ENCODE measurements at places on chromosomes 5 and 9.

DNA sequence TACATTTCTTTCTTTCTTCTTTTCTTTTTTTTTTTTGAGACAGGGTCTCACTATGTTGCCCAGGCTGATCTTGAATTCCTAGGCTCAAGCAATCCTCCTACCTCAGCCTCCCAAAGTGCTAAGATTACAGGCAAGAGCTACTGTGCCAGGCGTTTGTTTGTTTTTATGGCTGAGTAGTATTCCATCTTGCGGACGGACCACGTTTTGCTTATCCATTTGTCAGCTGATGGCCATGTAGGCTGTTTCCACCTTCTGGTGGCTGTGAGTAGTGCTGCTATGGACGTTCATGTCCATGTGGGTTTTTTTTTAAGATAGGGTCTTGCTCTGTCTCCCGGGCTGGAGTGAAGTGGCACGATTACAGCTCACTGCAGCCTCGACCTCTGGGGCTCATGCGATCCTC lies 2.5 kb downstream of the DOK3 start:
- DNase-seq: no peak

DNA sequence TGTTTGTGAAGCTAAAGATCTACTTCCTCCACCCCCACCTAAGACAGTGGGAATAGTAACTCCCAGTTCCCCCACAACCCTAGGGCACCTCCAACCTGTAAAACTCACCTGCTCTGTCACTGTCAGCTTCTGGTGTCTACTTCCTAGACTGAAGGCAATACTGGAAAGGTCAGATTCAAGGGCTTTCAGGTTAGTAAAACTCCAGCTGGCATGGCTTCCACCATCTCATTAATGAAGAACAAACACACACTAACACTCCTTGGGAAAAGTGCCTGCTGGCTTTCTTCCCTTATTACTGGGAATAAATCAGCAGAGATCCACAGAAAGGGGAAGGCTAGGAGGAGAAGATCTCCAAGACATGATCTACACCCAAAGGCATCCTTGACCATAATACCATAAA lies 109.9 kb downstream of the TMEM174 start:
- no peak for DNase-seq

- no peak for DNase-seq
Observed at GRCh38 chr5:62038024-62038423, 268.0 kb upstream of the KIF2A start.

DNA sequence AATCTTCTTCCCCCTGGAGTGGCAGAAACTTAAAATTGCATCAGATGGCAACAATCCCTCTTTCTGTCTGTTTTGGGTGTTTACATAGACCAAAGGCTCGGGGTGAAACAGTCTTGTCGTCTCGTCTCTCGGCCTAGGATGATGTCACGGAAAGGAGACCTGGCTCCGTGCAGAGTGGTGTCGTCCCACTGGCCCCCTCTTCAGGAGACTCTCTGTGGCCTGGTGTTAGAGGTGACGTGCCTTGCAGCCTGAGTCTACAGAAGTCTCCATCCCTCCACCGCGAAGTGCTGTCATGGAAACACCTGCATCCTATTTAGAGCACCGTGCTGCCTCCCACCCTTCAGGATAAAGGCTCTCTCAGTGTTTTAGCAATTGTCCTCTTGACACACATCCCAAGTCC lies 409.7 kb downstream of the IRX1 start:
- no peak for DNase-seq

DNA sequence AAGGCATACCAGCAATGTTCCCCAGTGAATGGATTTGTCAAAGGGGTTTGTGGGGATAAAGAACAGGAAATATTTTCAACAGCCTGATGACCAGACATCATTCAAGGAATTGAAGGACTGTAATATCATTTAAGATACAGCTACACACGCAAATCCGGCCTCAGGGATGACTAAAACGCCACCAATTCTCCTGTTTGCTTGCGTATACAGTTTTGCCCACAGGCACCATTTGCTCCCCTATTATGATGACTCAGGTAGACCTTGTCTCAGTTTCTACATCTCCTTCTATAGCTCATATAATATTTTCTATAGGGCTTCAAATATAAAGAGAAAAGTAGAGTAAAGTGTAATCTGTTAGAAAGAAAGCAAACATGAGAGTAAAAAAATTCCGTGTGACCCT lies 29.7 kb upstream of the ITGA1 start:
- no peak for DNase-seq

DNA sequence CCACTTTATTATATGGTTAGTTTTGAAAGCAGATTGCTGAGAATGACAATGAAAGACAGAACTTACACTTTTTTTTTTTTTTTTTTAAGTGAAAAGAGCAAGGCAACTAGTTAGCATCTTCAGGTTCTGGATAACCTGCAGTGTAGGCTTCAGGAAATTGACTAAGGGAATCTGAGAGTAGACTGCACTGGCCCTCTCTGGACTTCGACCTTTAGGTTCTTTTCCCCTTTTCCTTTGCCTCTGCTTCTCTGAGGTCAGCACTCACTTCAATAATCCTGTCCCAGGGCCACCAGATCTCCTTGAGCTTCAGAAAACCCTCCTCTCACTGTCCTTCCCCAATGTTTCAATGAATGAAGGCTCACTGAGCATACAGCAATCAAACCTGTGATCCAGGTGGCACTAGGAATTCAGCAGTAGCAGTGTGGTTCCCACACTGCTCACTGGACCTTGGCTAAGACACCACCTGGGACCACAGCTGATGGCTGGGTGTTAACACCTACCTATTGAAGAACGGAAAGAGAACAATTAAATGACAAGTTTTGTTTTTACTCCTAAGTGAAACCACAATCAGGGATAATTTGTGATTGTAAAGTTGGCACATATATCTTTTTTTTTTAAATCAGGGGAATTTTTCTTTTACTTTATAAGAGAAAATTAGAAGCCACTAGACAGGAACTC lies 85.8 kb upstream of the IL6ST start:
- no peak for DNase-seq

- DNase-seq: no peak
Observed at GRCh38 chr9:125759764-125760129, 12.6 kb downstream of the PBX3 start.

DNA sequence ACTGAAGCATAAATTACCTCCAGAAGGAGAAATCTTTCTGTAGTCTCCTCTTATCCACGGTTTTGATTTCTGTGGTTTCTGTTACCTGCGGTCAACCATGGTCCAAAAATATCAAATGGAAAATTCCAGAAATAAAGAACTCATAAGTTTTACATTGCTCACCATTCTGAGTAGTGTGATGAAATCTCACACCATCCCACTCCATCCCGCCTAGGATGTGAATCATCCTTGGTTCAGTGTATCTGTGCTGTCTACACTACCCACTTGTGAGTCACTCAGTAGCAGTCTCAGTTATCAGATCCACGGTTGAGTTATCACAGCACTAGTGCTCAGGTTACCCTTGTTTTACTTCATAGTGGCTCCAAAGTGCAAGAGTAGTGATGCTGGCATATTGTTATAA lies 371.2 kb downstream of the NFIB start:
- DNase-seq: no peak

DNA sequence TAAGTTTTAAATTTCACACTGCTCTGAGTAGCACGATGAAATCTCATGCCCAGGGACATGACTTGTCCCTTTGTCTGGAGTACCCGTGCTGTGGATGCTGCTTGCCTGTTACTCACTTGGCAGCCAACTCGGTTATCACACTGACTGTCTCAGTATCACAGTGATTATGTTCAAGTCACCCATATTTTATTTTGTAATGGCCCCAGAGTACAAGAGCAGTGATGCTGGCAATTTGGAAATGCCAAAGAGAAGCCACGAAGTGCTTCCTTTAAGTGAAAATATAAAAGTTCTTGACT lies 22.8 kb upstream of the SCGB3A2 start:
- no peak for DNase-seq

- DNase-seq: no peak
Observed at GRCh38 chr5:136166909-136167308, 26.1 kb downstream of the SMIM32 start.

Measured in stimulated activated CD4-positive, alpha-beta T cell treated with anti-CD3 and anti-CD28 coated beads, Interleukin-4, amount 100 ng/mL, for 1 hour (primary cell).